Stromal cell of bone marrow (primary cell): ENCODE measurements at places on chromosomes 3 and 15.

GRCh38 chr3:141412087-141412935, 44.0 kb downstream of the ZBTB38 start:
- DNase-seq: no peak

GRCh38 chr15:22915866-22916515, 64.2 kb downstream of the CYFIP1 start:
- DNase-seq: no peak

DNA sequence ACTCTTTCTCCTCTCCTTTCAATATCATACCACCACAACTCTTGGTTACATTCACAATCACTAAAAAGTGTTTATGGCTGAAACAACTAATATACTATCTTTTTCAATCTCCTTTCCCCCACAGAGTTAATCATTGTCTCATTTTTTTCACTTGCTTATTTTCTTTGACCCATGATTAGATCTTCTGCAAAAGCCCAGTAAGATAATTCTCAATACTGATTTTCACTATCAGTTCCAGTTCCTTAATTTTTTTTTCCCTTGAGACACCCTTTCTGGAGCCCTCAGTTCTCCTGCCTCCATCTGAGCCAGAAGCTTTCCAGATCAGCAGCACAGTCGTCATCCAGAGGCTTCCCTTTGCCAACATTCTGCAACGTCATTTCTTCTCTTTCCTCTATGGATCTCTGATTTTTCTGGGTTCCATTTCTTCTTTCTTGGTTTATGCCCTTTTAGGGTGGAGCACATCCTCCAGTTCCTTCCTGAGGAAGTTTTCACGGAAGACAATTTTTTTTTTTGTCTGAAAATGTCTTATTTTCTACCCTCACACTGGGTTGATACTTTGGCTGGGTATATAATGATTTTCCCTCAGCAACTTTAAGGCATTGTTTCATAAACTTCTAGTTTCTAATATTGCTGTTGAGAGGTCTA, 88.7 kb upstream of the C15orf39 start:
- no peak for DNase-seq

- peak; percentile 28 for DNase-seq
Observed at GRCh38 chr15:77821188-77821958, 188.7 kb upstream of the LINGO1 start.

DNA sequence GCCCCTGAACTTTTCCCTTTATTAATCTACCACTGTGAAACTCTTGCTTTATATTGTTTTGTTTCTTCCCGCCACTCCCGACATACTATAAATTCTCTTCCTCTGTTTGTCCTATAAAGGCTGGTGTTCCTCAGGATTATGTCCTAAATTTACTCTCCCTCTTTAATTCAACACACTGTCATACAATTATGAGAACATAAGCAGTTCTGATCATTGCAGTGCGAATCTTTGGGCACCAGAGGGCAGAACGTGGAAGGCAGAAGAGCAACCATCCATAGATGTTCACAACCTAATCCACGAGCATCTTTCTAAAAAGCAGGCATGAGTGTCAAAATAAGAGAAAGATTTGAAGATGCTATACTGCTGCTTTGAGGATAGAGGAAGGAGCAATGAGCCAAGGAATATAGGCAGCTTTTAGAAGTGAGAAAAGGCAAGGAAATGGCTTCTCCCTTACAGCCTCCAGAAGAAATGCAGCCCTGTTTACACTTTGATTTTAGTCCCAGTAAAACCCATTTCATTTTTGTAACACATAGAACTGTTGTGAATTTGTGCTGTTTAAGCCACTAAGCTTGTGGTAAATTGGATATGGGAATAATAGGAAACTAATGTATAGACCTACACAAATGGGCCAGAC, 179.4 kb downstream of the GBE1 start:
- DNase-seq: peak; percentile 26

DNA sequence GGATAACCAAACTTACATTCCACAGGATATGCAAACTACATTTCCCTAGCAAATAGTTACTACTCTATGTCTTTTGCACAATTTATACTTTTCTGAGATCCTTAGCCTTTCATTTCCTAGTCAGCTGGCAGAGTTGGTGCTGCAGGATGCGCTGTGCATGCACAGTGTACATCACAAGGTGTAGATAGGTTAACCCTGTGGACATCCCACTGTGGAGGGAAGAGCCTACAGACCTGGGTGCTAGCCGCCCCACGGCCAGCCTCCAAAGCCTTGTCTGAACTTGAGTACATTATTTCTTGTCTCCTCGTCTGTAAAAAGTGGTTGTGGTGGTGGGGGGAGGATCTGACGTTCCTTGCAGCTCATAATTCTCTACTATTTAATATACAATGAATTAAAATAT, 3.5 kb downstream of the TNFSF10 start:
- DNase-seq: no peak

- DNase-seq: no peak
Observed at GRCh38 chr3:123728014-123728413, 143.2 kb upstream of the HACD2 start.

DNA sequence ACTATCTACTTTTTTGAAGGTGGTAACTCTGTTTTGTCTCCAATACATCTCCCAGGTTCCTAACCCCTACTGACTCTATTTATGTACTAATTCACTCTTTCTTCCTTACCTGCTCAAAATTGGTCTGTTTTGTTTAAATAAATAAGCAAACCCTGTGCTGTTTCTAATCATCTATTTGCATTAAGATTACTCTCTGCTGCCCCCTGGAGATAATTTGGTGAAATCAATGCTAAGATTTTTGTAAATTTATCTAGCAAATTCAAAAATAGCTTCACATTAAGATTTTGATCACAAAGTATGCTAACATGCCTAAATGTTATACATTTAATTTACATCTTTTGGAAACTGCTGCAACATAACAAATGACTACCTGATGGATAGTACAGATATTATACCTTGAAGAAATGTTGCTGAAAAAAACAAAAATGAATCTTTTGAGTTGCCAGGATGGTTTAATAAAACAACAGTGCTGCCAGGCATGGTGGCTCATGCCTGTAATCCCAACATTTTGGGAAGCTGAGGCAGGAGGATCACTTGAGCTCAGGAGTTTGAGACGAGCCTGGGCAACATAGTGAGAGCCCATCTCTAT, 4.4 kb upstream of the CD200R1 start:
- DNase-seq: peak; percentile 6

DNA sequence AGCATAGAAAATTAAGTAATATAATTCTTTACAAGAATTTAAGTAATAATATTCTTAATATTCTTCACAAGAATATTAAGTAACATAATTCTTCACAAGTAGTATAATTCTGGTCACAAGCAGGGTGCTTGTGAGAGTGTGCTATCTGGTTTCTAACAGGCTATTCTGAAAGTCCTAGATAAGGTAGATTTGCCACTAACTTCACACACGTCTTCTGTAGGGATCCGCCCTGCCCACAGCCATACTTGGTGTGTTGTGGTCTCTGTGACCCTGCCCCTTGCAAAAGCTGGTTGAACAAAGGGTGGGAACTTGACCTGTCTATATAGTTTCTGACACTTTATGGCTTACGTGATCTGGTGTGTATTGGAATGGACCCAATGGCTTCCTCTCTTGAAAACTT, 253.4 kb upstream of the MDFIC2 start:
- DNase-seq: no peak

GRCh38 chr15:101476756-101477155, 12.8 kb downstream of the PCSK6 start:
- DNase-seq: no peak

DNA sequence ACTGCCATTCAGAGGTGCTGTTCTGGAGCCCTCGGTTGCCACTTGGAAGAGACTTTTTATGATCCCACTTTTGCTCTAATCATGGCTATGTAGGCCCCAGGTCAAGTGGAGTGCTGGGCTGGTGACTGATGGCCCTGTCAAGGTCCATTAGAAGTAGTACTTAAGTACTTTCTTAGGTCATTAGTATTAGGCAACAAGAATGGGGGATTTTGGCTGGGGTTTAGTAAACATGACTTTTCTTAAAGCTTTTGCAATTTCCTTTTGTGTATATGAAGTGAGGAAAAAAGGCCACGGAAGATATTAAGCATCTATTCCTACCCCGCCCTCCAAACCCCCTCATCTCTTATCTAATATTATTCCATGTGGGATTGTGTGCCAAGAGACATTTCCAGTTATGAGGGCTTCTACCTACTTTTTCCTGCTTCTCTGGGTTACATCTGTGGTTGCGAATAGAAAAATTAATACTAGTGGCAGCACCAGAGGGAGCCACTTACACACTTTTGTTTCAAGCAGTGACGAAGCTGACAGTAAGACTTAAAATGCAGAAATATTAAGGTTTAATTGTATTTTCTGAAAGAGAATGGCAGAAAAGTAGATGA, 13.9 kb downstream of the NLGN1 start:
- DNase-seq: peak; percentile 30

GRCh38 chr3:31105438-31106077, 211.1 kb upstream of the GADL1 start:
- peak; percentile 94 for DNase-seq

- DNase-seq: no peak
Observed at GRCh38 chr3:189338366-189338765, 166.6 kb downstream of the TPRG1 start.

- DNase-seq: no peak
Observed at GRCh38 chr15:89905846-89906378, 6.8 kb downstream of the ARPIN start.

GRCh38 chr3:149667576-149667975, 9.8 kb upstream of the WWTR1 start:
- DNase-seq: no peak

- no peak for DNase-seq
Observed at GRCh38 chr15:96328181-96328876, 2.2 kb upstream of the NR2F2 start.

DNA sequence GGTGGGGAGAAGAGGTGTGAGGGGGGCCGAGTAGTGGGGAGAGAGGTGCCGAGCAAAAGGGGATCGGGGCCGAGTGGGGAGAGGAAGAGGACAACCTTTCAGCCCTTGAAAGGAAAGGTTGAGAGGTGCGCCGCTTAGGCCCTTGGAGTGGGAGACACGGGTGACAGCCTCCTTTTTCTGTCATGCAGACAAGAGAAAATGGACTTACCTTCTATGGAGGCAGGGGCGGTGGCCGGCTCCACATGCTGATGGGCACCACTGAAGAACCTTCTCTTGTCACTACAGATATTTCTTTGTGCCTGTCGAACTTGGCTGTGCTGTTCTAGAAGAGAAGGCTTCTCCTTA, 421 bp downstream of the KLHL18 start:
- DNase-seq: no peak

DNA sequence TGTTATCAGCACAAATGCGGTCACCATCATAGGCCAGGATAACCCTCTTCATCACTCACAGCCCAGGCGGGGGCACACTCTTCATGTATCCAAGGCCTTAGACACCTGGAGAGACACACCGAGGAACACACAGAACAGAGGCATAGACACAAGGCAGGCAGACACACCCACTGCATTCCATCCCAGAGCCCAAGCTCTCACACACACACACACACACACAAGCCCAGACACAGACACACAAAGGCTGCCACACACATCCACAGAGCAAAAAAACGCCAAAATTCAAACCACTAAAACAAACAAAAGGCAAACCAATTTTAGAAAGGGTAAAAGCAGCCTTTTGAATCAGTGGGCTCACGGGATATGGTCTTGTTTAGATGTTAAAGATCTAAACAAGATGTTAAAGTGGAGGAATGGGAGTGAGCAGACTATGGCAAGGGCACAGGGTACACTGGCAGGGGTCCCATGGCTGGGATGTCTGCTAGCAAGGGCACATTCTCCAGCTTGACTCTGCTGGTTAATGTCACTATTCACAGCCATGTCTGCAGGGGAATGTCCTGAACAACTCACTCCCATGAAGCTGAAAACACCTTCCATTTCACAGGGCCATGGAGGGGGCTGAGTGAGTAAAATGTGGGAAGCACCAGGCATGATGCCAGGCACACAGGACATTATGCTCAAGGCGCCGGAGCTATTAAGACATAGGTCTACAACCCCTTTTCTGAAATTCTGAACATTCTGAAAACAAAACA, 14.9 kb upstream of the CRABP1 start:
- no peak for DNase-seq

DNA sequence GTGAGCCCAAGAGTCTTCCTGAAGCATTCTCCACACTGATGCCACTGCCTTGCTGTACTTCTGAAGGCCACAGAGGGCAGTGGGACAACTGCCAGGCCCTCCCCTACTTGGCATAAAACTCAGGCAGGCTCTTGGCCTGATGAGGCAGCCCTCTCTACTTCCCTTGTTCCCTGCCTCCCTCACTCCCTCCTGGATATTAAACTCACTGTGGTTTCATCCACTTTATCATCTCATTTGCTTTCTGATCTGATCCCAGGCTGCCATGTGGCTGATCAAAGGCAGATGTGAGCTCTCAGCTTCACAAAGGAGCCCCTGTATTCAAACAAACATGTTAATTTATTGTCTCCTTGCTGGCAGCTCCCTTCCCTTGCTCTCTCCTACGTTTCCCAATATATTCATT, 533.5 kb downstream of the IGSF11 start:
- DNase-seq: peak; percentile 2

GRCh38 chr3:129536374-129536667, 6.7 kb upstream of the H1-8 start:
- DNase-seq: no peak

DNA sequence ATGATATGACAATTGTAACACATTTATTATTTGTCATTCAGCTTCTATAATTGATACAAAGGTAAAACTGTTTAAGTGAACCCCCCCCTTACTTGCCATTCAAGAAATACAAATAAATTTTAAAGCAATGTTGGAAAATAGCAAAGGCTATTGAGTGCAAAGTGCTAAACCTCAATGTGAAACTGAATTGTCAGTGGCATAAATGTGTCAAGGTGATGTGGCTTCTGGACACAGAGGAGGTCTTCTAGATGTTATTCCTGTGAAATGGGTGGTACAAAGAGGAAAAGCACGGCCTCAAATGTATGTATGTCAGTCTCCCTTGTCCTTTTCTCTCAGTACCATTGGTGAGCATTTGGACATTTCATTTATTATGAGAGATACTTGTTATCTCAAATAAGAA, 149.4 kb downstream of the MCTP2 start:
- no peak for DNase-seq

DNA sequence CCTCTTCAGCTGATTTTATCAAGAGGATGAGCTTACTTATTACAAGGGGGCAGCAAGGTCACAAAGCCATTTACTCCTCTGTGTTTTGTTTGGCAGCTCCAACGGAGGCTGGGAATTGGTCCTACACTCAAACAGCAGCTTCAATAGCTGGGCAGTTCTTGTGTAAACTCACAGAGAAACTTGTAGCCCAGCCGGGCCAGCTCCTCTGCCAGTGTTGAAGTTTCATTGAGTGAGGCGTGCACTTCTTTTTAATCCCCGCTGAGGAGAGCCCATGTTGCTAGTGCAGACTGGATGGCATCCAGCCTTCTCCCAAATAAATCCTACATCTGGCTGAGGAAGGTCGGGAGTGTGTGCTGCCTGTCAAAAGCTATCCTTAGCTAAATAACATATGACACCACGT, 59.5 kb downstream of the BFSP2 start:
- DNase-seq: no peak

GRCh38 chr3:73479325-73479724, 145.4 kb downstream of the PDZRN3 start:
- DNase-seq: no peak

DNA sequence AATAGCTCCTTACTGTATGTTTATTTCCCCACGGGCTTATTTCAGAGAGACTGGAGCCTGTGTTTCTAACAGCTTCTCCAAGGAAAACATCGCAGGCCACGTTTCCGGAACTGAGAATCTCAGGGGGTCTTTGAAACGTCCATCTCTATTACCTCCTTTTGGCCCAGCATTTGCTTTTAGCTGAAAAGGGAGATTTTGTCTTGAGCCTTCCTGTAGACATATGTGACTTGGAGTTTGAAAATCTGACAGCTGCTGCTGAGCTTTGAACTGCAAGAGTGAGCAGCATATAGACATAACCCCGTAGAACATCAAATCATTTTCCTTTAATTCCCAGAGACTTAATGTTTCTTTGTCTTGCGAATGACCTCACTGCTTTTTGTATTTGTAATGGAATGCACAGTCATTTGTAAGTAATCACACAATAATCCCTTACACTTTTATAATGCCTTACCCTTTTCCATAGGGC, 54.6 kb downstream of the LPP start:
- DNase-seq: no peak
